ENCODE measurements at places on chromosomes 5 and 9. TPM values are rescaled to one million over a fixed set of nuclear protein-coding genes. Genes with fewer than 3 reads are reported as not detected.

DNA sequence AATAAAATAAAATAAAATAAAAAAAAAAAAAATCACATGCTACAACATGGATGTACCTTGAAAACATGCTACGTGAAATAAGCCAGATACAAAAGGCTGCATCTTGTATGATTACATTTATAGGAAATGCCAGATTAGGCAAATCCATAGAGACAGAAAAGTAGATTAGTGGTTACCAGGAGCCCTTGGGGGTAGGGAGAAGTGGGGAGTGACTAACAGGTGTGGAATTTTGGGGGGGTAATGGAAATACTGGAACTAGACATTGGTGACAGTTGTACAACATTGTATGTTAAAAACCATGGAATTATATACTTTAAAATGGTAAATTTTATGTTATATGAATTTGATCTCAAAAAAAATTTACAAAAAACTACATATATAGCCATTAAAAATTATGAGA lies 47.3 kb downstream of the SLC1A1 start:
- no peak for DNase-seq

The IL3 gene
- total RNA-seq, result not detected

The FOXD4L4 gene
- total RNA-seq, result not detected

GRCh38 chr5:56986626-56986947 lies 34.7 kb upstream of the MIER3 start:
- DNase-seq, result no peak

The DMRT2 gene
- total RNA-seq, result not detected

GRCh38 chr9:131116281-131117120 lies 8.9 kb upstream of the NUP214 start:
- DNase-seq, result no peak

The SLC6A19 gene
- not detected for total RNA-seq

DNA sequence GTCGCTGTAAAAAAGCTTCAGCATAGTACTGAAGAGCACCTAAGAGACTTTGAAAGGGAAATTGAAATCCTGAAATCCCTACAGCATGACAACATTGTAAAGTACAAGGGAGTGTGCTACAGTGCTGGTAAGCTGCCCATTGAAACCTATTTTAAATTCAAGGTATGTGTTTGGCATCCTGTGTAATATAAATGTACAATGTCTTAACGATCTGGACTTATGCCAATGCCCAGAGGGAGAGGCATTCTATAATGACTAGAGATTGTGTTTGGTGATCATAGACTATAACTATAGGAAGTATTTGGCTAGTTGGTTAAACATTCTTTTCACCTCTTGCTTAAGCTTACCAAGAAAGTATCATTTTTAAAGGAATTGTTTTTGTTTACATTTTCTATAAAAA lies 95.7 kb downstream of the INSL6 start:
- peak; percentile 46 for DNase-seq

- DNase-seq, result no peak
Observed at GRCh38 chr5:150649108-150650020, 8.9 kb downstream of the SYNPO start.

The BARX1 gene
- total RNA-seq, result not detected

DNA sequence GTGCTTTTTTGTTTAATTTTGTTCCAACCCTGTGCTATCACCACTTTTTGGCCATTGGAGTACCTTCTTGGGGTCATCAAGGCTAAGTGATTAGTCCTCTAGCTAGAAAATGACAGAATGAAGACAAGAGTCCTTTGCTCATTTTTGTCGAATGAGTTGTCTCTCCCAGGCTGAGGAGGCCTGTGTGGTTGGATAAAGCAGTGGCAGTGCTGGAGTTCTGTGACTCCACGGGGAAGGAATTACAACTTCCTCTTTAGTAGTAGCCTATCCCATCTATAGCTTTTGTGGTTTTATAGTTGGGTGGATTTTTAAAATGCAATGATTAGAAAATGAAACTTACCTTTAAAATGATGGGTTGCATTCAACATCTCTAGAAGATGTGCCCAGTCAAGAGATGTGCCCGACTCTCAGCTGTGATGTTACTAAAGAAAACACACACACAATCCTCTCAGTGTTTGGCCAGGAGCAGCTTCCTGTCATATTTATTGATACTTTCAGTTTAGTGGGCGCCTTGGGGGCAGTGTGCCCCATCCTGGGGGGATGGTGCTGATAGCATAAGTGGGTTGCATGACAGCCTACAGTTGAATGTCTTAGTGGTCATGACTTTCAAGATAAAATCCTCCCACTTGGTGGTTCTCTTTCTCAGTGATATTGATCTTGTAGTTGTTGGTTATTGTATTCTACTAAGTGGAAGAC lies 11.9 kb downstream of the OTULINL start:
- peak; percentile 30 for DNase-seq
